ENCODE measurements at places on chromosomes 4 and X.

DNA sequence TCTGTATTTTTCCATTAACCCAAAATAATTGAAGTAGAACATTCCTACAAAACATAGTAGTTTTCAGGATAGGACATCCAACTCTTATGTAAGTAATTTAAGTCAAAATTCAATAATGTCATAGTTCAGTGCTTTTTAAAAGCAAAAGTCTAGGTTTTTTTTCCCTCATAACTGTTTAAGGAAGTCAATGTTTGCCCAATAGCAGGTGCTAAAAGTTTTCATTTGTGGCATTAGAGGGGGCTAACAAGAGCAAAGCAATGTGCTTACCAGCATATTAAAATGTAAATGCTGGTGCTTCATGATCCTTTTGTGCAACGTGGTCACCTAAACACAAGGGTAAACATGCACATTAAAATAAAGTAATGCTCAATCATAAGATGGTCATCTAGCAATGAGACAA is 155.2 kb upstream of the PPP1R2C start:
- DNase-seq: no peak

DNA sequence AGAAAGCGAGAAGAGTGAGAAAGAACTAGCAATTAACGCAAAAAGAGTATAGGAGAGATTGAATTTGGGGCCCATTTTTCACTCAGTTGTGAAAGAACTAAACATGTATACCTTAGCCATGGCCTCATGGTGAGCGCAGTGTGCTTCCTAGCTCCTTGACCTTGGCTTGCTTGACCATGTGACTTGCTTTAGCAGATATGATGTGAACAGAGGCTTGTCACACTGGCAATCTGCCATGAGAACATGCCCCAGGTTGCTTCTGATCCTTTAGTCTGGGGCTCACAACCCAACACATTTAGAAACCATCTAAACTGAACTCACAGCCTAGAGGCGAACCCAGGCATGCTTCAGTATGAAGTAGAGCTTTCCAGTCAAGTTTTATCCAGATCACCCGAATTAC is 260.1 kb upstream of the FTHL17 start:
- DNase-seq: no peak

- no peak for DNase-seq
Measured at GRCh38 chrX:48919360-48919841, 577 bp upstream of the PIM2 start.

GRCh38 chrX:118349188-118349587 is 3.3 kb downstream of the WDR44 start:
- DNase-seq: no peak

DNA sequence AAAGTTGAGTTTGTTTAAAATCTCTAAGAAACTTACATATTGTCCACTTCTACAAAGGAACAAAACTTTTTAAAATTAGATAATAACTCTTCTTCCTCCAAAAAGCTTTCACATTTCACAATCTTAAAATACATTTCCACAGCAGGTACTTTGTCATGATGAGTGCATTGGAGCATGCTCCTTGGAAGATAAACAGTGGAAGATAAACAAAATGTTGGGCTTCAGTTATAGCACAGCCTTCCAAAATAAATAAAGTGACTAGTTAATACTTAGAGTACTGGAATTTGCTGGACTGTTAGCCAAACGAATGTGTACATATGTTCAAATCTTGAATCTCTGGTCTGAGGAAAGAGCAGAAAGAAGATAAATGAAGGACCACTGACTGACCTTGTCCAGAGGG is 54.9 kb upstream of the PDE5A start:
- no peak for DNase-seq

GRCh38 chr4:157013656-157014055 is 42.1 kb upstream of the PDGFC start:
- DNase-seq: no peak

DNA sequence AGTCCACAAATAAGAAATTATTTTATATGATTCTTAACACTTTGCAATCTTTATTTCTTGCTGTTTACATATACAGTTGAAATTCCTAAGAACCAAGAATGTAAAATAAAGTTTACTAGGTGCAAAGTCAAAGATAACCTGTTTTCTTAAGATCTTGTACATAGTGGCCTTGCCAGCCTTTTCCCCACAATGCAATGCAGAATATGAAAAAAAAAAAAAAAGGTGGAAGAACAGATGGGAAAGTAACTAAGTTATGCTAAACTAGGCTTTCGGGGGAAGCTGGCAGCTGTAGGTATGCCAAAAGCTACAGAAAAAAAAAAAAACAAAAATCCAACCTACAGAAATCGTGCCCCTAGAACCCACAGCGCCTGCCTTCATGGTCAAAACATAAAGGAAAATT is 1588.4 kb downstream of the STIM2 start:
- no peak for DNase-seq

- no peak for DNase-seq
Measured at GRCh38 chrX:123967497-123967896, 6.0 kb downstream of the STAG2 start.

- peak; percentile 37 for DNase-seq
Measured at GRCh38 chr4:6342530-6343293, 73.1 kb downstream of the WFS1 start.

- DNase-seq: no peak
Measured at GRCh38 chrX:136192839-136193414, 45.6 kb downstream of the FHL1 start.

- no peak for DNase-seq
Measured at GRCh38 chr4:46124773-46125413, 1.0 kb upstream of the GABRG1 start.

- DNase-seq: no peak
Measured at GRCh38 chr4:67292045-67292444, 253.3 kb downstream of the CENPC start.

DNA sequence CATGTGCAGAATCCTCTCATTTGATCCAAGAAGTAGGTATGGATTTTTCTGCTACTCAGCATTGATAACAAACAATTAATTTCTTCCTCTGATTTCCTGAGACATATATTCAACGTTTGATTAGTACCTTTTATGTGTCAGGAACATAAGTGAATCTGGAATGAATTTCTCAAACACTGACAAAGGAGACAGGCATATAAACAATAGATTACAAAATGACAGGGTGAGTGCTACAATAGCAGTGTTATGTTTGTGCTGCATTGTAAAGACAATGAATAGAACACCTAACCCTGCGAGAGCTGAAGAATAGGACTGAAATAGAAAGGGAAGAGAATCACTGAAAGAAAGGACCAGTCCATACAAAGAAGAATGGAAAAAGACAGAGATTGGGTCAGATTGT is 52.9 kb downstream of the ARHGAP24 start:
- no peak for DNase-seq

- DNase-seq: no peak
Measured at GRCh38 chrX:39965051-39965573, 132.6 kb downstream of the BCOR start.

GRCh38 chr4:158767451-158767850 is 1.4 kb upstream of the FNIP2 start:
- DNase-seq: no peak

DNA sequence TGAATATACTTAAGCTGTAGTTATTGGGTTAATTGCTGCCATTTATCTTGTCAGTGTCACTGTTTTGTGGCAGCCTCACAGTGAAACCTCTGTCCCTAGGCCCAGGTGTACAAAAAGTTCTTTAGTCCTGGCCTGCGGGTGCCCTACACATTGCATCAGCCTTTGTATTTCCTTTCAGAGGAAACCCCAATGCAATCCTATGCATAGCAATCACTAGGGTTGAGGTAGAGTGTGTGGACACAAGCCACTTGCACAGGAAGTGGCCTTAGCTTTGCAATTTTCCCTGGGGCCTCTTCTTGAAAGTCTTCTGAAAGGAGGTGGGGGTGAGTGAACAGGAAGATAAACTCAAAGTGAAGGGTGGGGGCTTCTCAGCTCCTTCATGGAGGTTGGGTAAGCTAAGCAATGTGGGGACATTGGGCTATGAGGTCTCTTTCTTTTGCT is 27.8 kb downstream of the VSIG4 start:
- DNase-seq: no peak

DNA sequence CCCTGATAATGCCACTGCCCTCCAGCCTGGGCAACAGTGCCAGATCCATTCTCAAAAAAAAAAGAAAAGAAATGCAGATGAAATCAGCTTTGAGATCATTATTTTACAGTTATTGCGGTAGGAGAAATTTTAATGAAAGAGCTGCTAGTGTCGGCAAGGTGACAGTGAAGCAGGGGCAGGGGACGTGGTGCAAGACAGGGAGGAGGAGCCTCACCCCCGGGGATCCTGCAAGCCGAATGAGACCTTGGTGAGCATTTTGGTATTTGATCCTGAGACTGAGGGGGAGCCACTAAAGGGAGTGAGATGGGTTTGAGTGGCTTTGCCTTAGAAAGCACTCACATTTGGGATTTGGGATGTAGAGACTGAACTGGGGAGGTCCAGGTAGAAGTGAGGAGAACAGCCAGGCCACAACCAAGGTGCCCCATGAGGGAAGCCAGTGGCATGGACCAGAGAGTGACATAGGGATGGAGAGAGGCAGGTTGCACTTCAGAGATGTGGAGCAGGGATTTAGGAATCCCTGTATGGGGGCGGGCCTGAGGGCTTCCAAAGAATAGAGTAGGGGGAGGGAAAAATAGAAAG is 23.6 kb downstream of the RBM10 start:
- DNase-seq: no peak

DNA sequence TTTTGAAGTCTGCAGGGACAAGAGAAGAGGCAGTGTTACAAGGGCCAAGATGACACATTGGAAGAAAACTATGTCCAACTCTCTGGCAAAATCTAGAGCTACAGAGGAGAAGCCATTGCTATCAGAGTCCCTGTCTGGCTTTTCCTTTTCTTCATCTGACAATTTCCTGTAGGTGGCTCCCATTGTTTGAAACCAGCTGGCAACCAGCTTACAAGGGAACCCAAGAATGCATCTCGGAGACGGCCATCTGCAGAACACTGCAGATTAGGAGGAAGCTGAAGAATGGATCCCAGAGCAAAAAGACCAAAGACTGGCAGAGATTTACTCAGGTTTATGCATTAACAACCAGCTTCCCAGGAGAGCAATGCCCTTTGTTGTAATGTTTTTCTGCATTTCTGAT is 216.2 kb upstream of the CTSO start:
- no peak for DNase-seq

GRCh38 chrX:108537005-108537404 is 97.4 kb downstream of the COL4A5 start:
- no peak for DNase-seq

GRCh38 chrX:15336023-15336413 is 695 bp upstream of the PIGA start:
- DNase-seq: no peak

- DNase-seq: no peak
Measured at GRCh38 chr4:148124512-148124911, 317.7 kb downstream of the NR3C2 start.

All from psoas muscle (tissue), 8 donors.